GM23338 (cell line): ENCODE measurements at places on chromosomes 6 and 20. TPM values are rescaled to one million over a fixed set of nuclear protein-coding genes. Genes with fewer than 3 reads are reported as not detected.

DNA sequence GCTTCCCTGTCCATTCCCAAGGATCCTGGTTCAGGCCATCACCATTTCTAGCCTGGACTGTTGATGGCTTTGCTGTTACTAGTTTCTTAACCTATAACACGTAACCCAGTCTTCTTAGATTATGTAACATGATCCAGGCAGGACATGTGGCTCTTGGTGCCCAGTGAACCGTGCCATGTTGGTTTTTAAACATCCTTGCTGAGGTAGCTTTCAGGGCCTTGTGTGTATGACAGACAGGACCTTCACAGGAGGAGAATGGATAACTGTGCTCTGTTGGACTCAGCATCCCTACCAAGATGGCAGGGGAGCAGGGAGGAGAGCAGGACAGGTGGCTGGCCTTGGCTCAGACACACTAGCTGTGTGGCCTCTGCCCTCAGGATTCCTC lies 46.8 kb downstream of the PANK2 start:
- DNase-seq = no peak

MEP1A gene
- total RNA-seq = not detected in 2 replicates

- DNase-seq = no peak
These were observed 196.2 kb downstream of the BTBD9 start for GRCh38 chr6:38443352-38444144.

DNAH8 gene
- total RNA-seq = not detected in 2 replicates

GRCh38 chr6:35543459-35544193 lies 30.9 kb upstream of the TULP1 start:
- DNase-seq = peak; percentile 92

GRCh38 chr6:132780770-132781371 lies 17.6 kb downstream of the SLC18B1 start:
- DNase-seq = peak; percentile 16

DNA sequence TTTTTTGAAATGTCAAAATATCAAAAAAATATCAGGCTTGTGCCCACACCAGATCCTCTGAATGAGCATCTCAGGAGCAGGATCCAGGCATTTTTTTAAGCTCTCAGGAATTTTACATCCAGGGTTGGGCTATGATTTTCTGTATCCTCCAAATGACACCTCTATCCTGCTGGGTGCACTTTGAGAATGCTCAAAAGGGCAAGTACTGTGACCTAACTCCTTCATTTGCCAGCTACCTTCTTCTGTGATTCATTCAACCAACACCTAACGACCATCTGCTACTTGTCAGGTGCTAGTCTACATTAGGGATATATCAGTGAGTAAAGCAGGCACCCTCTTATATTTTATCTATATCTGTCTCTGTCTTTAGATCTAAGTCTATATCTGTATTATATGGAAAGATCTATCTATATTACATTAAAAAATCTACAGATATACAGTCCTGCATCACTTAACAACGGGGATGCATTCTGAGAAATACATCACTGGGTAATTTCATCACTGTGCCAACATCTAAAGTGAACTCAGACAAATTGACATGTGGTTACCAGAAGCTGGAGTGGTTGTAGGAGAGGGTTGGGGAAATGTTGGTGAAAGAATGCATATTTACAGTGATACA lies 131.6 kb downstream of the KIF16B start:
- DNase-seq = no peak
